ENCODE measurements at places on chromosomes 16 and 17.

GRCh38 chr16:84804326-84804725 lies 15.5 kb upstream of the CRISPLD2 start:
- DNase-seq: no peak

DNA sequence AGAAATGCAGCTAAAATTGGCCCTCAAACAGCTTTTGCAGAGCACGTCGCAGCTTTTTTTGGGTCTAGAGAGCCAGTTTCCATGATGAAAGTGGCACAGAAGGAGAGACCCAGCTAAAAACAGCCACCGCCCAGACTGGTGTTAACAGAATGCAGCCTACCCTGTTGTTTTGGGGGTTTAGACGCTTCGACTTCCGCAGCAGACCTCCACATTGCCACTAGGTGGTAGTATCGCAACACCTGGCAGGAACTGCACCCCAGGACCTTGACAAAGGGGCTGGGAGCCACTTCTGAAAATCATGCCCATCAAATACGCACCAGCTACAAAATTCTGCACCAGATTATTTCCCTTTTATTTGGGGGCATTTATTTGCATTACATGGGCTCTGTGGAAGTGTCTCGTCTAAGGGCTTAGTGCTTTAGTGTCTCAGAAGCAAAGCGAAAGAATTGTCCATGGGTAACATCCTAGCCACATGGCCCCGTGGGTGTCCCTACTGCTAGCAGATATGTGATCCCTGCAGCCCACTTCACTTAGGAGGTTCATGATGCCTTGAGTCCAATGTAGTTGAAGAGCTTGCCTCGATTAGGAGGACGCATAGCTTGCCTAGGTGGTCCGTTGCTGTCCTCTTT lies 167.1 kb downstream of the HAPSTR1 start:
- peak; percentile 11 for DNase-seq

DNA sequence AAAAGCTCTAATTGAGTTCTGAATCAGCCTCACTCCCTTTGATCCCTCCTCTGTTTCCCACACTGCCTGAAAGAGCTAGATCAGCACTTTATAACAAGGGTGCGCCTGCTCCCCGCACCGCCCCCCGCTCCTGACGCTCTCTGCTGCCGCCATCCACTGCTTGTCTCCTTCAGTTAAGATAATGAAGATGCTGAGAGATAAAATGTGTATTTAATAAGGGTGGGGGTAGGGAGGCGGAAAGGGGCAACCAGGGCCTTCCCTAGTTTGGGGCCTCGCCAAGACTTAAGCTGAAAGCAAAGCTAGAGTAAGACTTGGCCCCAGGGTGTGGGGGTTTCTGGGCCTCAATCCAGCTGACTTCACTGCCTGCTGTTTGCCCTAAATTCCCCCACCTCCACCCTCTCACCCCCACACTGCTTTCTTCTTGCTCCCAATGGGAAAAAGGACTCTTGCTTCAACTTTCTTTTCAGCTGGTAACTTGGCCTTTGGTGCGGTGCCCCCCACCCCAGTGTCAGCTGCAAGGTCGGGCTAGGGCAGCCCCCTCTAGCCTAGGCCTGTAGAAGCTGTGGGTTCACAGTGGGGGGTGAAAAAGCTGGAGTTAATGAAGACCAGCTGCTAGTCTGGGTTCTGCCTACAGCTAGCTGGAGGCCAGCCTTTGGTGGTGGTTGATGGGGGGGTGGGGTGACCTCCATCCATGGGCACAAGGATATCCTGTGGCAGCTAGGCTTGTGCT lies 1.8 kb upstream of the RARA start:
- DNase-seq: peak; percentile 92

DNA sequence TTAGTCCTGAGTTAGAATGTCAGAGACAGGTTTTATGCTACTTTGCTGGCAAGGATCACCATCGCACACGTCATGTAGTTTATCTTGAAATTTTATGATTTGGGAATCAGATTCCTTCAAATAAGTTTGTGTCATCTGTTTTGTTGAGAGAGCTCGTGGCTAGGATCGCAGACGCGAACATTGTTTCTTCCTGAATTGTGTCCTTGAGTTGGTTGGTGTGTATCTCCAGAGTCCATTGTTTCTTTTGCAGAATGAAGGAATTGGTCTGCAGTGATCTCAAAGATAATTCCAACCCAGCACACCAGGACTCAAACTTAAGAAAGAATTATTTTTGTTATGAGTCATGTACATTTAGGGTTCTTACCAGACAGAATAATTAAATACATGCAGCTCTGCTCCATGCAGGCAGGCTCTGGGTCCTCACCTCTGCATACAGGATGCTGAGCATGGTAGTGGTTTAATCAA lies 51.6 kb downstream of the PRKCA start:
- no peak for DNase-seq

GRCh38 chr17:78736526-78737079 lies 45.5 kb downstream of the CYTH1 start:
- peak; percentile 55 for DNase-seq

DNA sequence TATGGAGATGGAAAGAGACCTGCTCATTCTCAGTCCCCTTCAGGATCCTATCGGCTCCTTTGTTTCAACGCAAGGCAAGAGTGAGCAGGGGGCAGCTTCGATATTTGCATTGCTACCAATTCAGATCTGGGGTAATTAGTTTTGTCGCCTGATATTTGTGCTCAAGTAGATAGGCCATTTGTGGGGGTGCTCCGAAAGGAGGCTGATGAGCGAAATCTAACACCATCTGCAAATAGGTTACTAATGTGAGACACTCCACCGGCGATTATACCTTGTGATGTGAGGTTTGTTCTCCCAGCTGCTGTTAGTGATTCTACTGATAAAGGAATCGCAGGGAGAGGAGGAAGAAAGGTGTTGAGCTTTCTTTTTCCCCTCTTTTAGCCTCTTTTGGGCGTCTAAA lies 31.5 kb downstream of the WSCD1 start:
- DNase-seq: no peak

- DNase-seq: no peak
Measured at GRCh38 chr16:13332713-13333255, 431.4 kb downstream of the SHISA9 start.

- no peak for DNase-seq
Measured at GRCh38 chr16:88553739-88554138, 16.5 kb upstream of the ZC3H18 start.

DNA sequence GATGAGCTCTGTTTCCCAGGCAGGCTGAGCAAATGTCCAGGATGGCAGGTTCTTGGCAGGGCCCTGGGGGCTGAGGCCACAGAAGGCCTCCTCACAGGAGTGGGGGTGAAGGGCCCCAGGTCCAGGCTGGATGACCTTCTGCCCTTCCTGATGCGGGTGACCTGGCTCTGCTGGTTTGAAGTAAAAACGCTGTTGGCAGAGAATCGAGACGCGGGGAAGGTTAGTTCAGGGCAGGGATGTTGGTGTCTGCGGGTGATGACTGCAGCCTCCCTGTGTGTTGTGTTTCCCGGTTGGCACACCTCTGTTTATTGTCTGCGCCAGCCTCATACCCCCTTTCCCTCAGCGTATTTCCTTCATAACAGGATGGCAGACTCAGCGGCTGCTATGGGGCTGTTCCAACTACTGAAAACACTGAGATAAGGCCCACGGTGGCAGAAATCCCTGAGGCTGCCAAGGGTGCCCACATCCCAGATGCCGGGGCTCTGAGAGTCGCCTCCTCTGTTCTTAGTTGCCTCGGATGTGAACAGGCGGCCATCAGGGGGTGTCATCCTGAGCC lies 104.6 kb downstream of the METRNL start:
- no peak for DNase-seq

GRCh38 chr17:67312265-67312664 lies 54.1 kb downstream of the PSMD12 start:
- no peak for DNase-seq

DNA sequence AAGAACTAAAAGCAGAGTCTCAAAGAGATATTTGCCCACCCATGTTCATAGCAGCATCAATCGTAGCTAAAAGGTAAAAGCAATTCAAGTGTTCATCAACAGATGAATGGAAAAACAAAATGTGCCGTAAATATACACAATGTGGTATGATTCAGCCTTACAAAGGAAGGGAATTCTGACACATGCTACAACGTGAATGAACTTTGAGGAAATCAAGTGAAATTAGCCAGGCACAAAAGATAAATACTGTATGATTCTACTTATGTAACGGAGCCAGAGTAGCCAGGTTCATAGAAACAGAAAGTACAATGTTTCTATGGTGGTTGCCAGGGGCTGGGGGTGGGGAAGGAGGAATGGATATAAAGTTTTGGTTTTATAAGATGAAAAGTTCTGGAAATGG lies 57.8 kb upstream of the IL34 start:
- no peak for DNase-seq

DNA sequence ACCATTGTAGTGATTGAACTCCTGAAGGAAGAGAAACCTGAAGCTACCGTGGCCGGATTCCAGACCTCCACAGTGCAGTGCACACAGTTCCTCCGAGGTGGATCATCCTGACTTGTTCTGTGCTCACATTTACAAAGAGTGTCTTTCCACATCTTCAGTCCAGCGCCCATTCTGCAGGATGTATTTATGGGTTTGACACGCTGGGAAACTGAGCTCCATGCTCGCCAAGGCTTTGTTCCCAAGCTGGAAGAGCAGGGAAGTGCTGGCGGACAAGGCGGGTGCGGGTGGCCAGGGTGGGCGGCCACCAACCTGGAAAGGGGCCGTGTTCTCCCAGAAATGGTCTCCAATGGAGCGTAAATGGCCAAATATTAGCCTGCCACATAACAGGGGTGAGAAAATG lies 227.9 kb downstream of the IRF8 start:
- no peak for DNase-seq

DNA sequence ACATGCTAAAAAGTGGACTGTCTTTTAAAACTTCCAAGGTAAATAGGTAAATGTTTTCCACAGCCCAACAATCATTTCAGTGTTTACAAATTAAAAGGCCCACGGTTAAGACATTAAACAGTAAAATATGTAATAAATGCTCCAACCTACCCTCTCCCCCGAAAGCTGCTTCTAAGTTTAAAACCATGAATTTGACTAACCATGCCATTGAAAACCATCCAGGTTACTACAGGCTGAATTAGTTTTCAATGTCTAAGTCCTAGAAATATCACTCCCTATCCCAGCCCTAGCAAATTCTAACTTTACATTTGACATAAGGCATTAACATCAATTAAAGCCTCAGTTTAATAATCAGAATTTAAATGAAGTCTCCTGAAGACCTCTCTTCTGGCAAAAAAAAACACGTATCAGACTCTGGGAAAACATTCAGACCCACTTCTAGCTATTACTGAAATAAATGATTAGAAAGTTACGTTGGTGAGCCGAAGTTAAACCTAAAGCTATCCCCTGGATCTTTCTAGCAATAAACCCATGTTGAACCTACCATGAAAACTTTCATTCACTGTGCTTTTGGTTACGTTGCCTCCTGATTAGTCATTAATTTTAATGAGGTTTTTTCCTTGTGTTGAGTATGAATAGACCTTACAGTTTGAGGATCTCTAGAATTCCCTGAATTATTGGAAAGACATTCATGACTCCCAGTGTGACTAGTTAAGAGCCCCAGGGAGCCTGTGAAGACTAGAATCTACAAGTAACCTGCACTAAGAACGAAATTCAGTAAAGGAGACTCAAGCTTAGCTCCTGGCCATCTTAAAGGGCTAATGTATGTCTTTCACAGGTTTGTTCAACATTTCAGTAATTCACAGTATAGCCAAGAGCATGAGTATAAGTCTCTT lies 1.7 kb upstream of the POLG2 start:
- DNase-seq: no peak

DNA sequence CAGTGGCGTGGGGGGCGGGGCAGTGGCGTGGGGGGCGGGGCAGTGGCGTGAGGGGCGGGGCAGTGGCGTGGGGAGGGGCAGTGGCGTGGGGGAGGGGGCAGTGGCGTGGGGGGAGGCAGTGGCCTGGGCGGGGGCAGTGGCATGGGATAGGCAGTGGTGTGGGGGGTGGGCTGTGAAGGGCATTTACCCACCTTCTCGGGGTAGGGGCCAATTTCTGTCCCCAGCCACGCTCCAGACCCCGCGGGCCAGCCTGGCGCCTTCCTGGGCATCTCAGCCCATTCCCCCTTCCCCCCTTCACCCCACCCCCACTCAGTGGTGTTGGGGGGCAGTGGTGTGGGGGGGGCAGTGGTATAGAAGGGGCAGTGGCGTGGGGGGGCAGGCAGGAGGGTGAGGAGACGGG lies 92.7 kb downstream of the LITAF start:
- no peak for DNase-seq

- DNase-seq: no peak
Measured at GRCh38 chr17:78999947-79000395, 9.6 kb downstream of the CANT1 start.

DNA sequence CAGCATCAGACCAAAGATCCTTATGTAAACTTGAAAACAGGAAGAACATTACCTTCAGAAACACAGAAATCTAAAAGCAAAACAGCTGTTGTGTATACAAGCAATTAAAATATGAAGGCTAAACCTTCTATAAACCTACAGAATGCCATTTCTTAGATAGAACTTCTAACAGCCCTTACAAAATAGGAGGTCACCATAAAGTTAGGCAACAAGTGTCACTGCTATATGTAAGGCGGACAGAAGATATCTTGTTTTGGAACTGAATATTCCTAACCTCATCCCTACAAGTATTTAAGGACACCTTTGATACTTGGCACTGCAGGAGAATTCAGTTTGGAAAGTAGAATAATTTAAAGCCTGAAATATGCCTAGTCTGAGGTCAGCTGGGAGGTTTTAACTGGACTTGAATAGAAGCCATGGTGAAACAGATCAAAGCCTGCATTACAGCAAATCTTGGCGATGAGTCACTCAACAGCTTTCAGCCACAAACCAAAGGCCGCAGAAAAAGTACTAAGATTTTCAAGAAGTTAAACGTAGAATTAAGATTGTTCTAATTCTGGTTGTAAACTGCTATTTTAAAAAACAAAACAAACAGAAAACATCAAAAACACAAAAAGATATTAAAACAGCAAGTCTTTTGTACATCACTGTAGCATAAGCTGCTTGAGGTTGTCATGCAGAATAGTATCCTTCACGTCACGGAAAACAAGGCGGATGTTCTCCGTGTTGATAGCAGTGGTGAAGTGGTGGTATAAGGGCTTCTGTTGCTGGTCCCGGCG lies 42.7 kb downstream of the GNA13 start:
- no peak for DNase-seq

DNA sequence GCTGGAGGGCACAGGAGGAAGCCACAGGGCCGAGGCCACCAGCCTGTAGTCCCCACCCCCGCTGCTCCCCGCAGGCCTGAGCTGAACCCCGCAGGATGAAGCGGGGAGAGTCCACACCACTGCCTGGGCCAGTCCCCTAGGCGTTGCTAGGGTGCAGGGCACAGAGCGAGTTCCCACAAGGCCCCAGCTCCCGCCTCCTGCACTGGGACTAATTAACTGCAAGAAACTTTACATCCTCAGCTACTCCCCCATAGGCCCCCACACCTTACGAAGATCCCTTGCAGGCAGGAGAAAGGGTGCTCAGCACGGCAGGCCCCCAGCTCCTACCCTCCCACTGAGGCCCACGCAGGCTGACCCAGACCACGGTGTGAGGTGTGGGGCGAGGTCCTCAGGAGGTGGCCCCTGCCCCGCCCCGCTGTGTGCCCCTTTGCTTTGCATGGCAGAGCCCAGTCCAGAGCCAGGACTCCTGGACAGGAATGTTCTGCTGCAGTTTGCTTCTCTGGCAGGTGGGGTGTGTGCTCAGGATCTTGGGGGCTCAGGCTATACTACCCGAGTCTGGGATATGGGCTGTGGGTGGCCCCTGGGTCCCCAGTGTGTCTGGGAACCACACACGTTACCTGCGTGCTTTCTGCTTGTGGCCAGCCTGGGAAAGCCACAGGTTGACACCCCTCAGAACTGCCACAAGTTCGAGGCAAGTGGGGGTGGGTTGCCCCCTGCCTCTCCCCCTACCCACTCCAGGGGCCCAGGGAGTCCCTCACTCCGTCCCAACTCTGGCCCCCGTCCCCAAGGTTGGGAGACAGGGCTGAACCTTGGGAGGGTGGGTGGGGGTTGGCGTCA lies 1.2 kb downstream of the GNG13 start:
- DNase-seq: no peak

- peak; percentile 45 for DNase-seq
Measured at GRCh38 chr16:20074099-20074991, 655 bp upstream of the GPR139 start.

Measured in SK-N-DZ (cell line).